Amniotic stem cell (primary cell): ENCODE measurements at places on chromosomes 1 and 21.

DNA sequence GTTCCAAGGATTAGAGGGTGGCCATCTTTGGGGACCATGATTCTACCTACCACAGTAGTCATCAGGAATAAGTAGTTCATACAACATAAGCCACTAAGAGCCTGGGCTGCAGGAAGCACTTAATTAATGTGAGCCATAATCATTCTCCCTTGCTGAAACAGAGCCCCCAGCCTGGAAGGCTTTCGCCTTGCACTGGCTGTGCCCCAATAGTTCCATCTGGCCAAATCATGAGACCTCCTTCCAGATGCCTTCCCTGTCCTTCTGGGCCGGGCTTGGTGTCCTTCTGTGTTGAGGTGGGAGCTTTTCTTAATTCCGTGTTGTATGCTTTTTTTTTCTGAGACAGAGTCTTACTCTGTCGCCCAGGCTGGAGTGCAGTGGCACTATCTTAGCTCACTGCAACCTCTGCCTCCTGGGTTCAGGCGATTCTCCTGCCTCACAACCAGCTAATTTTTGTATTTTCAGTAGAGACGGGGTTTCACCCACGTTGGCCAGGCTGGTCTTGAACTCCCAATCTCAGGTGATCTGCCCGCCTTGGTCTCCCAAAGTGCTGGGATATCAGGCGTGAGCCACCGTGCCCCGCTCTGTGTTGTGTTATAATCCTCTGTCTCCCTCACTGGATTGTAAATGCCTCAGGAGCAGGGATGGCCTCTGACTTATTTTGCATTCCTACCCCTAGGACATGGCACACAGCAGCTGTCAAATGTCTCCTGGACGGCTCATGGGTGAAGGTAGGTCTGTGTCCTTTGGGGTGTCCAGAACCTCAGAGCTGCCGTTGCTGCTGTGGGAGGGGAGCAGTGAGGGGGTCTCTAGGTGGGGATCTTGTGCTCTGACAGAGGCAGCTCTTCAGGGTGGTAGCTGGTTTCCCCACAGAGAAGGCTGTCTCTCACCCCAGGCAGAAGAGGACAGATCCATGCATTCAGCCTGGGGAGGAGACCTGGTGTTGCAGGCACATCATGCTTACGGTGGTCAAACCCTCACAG lies 10.1 kb downstream of the GNG4 start:
- DNase-seq, result no peak

GRCh38 chr1:22747021-22747734 lies 36.5 kb downstream of the EPHB2 start:
- DNase-seq, result peak; percentile 1

- no peak for DNase-seq
These were observed 9.9 kb upstream of the ETV3 start for GRCh38 chr1:157147906-157148700.

GRCh38 chr1:216903382-216903740 lies 180.1 kb upstream of the ESRRG start:
- no peak for DNase-seq

GRCh38 chr1:66563941-66564630 lies 30.1 kb downstream of the SGIP1 start:
- DNase-seq, result peak; percentile 93

GRCh38 chr1:15075817-15076216 lies 77.7 kb upstream of the TMEM51 start:
- no peak for DNase-seq

DNA sequence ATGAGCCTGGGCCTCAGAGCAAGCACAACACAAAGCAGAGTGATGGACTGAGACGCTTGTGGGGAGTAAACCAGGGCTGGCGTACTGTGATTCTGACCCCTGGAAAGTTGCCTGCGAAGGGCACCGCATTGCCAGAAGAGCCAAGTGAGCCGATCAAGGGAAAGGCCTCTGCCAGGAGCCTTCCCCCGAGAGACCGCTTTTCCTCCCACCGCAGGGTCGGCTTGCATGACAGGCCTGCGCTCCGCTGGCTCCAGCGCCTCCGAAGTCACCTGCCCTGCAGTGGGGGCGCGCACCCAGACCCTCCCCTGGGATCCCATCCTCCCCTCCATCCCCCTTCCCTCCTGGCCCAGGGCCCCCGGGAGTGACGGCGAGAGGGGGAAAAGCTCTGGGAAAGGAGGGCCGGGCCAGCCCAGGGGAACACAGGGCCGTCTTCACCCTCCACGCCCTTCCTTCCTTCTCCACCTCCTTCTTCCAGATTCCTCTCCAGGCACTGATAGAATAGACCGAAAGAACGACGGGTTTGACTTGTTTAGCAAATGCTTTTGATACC lies 165.0 kb downstream of the TRIM33 start:
- DNase-seq, result no peak

DNA sequence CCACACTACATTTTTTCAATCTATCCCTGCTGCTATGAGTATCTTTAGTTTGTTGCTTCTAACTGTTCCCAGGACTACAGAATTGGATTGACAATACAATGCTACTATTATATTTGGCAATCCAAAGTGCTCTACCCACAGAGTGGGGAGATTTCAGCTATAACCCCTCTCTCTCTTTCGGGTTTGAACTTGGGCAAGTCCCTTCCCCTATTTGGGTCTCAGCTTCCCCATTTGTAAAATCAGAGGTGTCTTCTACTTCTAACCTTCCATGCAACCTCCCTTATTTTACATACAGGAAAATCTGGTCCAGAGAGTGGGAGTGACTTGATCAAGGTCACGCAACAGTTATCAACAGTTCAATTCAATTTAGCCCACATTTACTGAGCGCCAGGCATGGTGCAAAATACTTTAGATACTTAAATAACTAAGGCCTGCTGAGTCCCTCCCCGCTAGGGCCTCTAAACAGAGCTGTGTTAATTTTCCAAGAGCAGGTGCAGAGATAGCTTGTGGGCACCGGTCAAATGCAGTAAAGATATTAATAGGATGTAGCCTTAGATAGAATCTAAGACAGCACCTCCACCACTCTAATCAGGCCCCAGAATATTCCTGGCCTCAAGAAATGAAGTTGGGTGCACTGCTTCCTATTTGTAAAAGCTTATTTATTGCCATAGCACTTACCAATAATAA lies 9.4 kb upstream of the GPX7 start:
- DNase-seq, result no peak

DNA sequence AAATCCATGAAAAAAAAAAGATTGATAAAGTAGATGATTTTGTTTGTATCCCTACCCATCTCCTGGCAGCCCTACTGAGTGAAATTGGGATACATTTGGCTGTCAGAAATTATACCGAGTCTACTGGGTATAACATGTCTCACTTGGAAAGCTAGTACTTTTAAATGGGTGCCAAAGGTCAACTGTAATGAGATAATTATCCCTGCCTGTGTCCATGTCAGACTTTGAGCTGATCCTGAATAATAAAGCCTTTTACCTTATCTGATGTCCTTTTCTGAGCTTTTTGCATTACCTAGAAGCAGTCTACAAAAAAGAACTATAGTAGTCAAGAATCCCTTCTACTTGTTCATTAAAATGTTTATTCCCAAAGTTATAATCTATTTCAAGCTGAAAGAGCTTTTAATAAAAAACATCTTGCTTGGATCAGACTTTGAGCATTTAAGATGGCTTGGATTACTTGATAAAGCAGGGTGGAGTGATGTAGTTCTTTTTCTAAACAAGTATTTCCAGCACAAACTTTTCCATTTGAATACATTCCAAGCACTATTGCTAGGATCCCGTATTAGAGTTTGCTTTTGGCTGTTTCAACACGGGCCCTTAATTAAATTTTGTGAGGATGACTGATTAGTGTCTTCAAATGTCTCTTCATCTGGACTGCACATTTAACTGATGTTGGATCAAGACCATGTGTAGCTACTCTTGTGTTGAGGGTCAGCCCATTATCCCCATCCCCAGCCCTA lies 69.2 kb downstream of the DTL start:
- no peak for DNase-seq

DNA sequence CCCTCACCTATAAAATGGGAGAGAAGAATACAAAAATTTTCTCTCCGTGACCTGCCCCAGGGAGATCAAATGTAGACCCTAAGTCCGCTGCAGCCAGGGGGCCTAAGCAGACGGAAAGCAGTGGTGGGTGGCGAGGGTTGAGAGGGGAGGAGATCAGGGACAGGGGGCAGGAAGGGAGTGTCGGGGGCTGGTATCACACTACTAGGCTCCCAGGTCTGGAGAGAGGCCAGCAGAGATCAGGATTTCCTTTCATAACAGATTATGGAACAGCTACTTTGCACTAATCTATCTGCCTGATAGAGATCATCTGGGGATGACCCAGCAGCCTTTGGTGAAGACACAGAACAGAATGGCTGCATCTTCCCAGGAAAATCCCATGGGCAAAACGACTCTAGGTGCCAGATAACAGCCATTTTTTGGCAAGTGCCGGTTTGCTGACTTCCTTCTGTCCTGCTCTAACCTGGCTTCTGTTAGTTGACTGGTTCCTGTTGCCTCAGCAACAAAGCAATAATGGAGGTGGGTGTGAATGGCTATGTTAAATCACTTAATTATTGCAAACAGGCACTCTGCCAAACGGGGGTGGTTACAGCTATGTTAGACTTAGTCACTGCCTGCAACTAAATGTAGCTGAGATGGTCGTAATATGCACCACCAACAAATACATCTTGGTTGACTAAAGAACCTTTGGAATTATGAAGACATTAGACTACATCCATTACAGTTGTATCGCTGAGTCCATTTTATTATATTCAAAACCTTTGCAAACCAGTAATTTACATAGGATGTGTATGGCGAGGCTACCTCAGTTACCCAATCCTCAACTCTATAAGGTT lies 30.0 kb upstream of the EPS8L3 start:
- no peak for DNase-seq

GRCh38 chr1:229557200-229557850 lies 1.2 kb downstream of the ABCB10 start:
- DNase-seq, result no peak

DNA sequence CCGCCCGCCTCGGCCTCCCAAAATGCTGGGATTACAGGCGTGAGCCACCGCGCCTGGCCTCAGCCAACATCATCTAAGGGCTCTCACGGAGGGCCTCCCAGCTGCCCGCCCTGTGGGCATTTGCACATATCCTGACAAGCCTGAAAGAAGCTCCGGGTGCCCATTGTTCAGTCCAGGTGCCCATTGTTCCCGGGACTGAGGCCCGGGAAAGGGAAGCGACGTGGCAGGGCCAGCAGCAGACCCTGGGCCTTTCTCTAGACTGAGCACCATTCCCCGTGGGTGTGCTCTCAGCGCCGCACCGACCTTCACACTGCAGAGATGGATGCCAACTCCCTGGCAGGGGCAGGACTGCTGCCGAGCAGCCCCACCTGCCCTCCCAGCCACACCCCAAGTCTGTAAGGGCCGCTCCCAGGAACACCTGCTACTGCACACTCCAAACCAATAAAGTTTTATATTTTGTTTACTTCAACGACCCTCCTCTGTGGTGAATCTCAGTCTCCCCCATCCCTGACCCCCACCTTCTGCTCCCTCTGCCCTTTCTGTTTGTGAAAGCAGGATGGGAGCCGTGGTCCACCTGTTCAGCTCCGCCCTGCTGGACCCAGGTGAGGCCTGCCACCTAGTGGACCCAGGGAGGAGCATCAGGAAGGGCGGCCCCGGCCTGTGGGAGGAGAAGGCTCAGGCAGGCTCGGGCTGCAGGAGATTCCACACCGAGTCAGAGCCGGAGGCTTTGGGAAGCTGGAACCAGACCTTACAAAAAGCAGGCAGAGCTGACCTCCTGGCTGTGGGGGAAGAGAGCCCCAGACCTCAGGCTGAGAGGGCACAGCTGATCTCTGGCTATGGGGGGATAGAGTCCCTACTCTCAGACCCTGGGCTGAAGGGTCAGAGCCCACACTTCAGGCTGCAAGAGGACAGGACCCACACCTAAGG lies 1.1 kb upstream of the TMEM82 start:
- no peak for DNase-seq
